ENCODE measurements at places on chromosomes 12 and 14.

DNA sequence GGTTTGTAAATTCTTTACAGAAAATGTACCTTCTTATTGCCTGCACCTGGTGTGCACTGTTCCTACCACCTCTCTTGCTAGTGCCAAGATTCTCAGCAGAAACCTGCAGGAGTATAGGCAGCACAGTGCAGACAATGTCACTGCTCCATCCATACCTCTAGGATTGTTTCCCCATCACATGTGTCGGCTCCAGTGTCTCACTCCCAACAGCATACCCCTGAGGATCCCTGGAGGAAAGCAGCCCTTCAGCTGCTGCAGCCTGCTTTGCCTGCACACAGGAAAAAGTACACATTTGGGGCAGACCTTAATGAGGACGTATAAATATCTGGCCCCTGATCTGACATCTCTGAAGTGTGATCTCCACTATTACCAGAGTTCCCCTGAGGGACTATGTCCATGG, 235.5 kb downstream of the MDGA2 start:
- DNase-seq = no peak

DNA sequence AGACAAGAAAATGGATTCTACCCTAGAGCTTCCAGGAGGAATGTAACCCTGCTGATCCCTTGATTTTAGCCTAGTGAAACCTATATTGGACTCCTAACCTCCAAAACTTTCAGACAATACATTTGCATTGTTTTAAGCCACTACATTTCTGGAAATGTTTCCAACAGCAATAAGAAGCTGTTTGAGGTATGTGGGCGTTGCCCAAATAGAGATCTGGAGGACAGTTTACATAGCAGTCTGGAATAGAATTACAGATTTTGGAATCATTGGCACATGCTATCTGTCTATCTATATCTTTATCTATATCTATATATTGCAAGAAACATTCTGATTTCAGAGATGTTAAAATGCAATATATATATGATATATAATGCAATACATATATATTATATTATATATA, 42.4 kb upstream of the EGLN3 start:
- no peak for DNase-seq

DNA sequence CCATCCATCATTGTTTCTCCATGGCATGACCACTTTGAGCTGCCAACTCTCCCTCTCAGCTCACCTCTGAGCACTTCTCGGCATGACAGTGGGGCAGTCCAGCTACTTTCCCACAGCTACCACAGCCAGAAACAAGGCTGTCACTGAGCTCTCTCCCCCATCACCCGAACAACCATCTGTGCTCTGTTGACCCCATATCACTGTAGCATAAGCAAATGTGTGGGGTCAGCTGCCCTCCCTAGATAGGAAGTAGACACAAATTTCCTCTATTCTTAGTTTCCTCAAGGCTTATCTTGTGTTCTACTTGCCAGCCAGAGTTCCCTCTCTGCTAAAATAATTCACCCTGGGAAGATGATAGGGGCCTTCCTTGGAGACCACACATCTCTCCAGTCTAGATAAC, 82.6 kb upstream of the FUT8 start:
- no peak for DNase-seq

DNA sequence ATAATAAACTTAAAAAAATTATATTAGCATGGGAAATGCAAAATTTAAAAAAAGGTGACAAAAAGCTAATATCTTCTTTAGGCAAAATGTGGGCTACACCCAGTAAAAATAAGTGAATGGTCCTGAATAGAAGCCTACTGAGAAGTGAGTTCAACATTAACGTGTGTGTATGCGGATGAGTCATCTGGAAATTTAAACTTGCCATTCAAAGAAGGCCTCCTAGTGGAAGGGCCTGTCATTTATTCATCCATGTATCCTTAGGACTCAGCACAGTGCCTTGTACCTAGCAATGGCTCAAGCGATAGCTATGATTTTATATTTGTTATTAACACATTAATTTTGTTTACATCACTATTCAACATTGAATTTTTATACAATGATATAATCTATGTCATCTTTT, 226.2 kb downstream of the NUBPL start:
- DNase-seq = no peak

GRCh38 chr12:55965941-55966407, at the start of gene PMEL:
PMEL (minus strand) TSS chr12:55966042; CDS start chr12:55966011, 31 bp downstream.
- no peak for DNase-seq

DNA sequence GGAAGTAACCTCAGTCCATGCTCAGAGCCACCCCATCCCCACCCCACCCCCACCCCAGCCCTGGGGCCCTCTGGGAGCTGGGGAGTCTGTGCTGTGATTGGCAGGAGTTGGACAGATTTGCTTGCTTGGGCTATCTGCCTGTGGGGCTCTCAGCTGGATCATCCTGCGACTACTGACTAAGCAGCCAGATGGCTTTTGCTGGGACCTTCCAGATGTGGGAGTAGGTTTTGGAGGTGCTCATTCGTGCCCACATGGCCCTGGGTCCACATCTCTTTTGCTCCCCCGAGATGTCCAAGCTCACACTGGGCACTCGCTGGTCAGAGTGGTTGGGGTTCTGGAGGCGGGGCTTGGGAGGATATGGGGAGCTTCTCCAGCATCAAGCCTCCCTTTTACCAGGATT, 138.9 kb downstream of the TSPAN9 start:
- no peak for DNase-seq

DNA sequence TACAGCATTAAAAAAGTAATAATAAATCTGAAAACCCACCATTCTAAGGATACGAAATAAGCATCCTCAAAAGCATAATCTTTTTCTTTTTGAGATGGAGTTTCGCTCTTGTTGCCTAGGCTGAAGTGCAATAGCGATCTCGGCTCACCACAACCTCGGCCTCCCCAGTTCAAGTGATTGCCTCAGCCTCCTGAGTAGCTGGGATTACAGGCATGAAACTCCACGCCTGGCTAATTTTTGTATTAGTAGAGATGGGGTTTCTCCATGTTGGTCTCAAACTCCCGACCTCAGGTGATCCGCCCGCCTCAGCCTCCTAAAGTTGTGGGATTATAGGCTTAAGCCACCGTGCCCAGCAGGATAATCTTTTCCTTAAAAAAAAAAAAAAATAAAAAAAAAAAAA, 4.3 kb downstream of the CCNT1 start:
- no peak for DNase-seq

DNA sequence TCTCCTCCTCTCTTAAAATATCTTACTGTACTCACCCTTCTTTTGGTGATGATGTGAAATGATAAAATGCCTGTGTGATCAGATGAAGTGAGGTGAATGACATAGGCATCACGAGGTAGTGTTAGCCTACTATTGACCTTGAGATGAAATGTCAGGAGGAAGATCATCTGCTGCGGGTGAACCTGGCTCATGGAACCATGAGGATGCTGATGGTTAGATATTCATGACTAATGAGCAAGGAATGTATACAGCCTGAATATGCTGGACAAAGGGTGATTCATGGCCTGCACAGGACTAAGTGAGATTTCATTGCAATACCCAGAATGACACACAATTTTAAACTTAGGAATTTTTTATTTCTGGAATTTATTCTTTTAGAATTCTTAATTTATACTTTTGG, 89.6 kb downstream of the DAAM1 start:
- DNase-seq = no peak

GRCh38 chr14:32014057-32014456, 63.0 kb upstream of the ARHGAP5 start:
- DNase-seq = no peak

DNA sequence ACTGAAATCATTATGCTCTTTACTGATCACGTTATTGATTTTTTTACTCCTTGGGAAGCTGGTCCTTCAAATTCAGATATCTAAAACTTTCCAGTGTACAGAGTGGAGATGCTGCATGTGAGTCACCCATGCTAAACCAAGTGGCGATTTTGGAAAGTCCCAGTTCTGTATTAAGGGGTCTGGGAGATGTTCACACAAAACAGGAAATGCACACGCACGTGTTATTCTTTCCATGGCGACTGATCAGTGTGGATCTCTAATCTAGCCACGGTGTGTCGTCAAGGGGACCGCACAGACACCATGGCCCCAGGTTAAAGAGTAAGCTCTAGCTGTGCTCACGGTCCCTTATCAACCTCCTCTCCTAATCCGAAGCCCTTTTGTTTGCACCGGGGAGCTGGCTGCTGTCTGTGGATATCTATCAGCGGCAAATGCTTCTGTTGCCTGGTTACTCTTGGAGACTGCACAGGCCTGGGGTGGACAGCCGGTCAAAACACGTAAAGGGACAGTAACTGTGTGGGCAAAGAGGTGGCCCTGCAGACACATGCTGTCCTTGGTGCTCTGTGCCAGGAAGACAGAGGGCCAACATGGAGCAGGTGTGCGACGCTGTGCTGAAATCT, 96.6 kb downstream of the RIMBP2 start:
- no peak for DNase-seq

GRCh38 chr12:91482231-91482630, 299.6 kb upstream of the DCN start:
- DNase-seq = no peak

DNA sequence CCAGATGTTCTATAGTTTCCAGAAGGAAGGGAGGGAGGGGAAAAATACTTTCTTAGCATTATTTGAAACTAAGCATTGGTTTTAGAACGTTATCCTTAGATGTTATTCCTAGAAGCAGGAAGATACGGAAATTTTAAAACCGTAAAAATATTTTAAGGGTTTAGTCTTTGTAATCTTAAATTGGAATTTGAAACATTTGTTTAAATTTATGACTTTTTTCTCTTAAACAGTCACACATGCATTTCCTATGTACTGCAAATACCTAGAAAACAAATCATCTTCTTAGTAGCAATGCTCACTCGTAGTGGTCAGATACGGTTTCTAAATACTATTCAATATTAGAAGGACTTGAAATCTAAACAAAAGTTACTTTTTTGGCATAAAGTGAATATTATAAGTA, 282.0 kb downstream of the ERC1 start:
- no peak for DNase-seq

- no peak for DNase-seq
These were observed 79.0 kb downstream of the DCAF5 start for GRCh38 chr14:69073915-69074314.

DNA sequence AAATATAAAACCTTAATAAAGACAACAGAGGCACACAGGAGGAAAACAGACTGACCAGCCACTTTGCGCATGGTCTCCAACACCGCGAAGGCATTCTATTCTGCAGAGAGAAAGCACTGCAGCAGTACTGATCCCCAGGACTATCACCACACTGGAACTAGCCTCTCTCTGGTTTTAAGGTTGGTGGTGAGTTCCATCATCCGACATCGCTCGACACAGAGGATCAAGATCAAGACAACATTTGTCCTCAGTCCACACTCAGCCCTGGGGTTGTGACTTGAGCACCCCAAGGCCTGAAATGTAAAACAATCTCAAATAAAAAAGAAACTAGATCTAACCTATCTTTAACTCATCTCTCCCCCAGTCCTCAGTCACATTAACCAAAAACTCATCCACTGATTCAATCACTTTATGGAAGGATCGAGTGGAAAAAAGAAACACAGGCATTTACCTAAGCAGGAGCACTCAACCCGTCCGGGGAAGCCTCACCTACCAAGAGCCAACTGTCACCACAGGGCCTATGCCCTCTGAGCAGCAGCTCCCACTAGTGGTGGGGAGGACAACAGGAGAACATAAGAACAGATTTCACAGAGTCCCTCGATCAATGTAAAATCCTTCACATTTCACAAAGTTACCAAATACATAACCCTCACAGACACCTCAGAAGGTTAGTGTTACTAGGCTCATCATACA, 17.7 kb downstream of the STXBP6 start:
- DNase-seq = no peak

Measured in CD4-positive, alpha-beta T cell treated with Interleukin-2 at 100 ng/mL for 4 hours (primary cell).